Bone marrow (tissue), 2 donors: ENCODE measurements at places on chromosomes 16 and 17.

DNA sequence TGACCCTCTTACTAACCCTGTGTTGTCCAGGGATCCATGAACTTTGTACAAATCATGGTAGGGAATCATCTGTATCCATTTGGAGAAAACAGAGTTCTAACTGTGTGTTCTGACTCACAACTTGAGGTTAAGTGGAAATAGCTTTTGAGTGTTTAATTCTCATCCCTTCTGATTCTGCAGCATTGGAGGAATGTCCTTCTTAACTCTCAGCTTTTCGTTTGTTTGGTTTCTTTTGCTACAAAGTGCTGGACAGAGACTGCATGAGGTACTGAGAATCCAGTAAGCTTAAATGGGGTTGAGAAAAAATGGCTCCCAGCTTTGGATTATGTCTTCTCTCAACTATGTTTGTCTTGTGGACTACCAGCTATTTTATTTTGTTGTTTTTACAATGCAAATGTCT, 352.1 kb upstream of the KIF2B start:
- no peak for DNase-seq

DNA sequence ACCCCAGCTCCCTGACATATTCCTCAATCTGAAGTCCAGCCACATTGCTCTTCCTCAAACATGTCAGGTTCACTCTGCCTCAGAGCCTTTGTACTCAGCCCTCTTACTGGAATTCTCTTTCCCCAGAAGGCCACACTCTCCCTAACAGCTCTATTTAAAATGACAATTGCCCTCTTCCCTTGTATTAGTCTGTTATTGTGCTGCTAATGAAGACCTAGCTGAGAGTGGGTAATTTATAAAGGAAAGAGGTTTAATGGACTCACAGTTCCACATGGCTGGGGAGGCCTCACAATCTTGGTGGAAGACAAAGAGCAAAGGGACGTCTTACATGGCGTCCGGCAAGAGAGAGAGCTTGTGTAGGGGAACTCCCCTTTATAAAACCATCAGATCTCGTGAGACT, 46.0 kb downstream of the HS3ST2 start:
- DNase-seq: no peak

- DNase-seq: no peak
Observed at GRCh38 chr17:81599719-81600486, 37.0 kb downstream of the NPLOC4 start.

- peak; percentile 46 for DNase-seq
Observed at GRCh38 chr16:1414532-1415260, at the start of gene UNKL. Gene UNKL (minus strand): TSS chr16:1414704. CDS start chr16:1414691, 13 bp downstream.

DNA sequence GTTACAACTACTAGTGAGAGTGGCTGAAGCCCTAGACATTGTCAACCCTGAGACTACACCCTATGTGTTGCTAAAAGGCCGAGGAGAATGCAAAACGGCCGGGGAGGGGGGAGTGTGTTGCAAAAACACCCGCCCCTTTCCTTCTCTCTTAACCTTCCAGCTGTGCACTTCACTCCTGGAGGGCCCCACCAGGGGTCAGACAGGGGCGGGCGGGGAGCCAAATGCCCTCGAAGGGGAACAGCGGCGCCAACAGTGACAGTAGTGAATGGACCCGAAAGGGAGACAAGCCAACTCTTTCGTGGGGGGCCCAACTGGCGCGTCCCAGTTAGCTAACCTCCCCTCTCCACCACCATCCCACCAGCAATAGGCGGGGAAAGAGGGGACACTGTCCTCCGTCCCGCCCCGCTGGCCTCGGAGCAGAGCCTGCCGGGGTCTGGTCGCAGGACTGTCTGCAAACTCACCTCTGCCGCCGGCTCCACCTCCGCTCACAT, 352 bp downstream of the MARF1 start:
- DNase-seq: peak; percentile 78
